ENCODE measurements at places on chromosomes 2 and 18.

DNA sequence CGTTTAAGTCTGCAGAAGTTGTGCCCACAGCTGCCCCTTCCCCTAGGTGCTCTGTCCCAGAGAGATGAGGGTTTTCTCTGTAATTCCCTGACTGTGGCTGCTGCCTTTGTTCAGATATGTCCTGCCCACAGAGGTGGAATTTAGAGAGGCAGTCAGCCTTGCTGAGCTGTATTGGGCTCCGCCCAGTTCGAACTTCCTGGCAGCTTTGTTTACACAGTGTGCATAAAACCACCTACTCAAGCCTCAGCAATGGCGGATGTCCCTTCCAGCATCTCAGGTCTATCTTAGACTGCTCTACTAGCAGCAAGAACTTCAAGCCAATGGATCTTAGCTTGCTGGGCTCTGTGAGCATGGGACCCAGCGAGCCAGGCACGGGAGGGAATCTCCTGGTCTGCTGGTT lies 48.1 kb downstream of the LHCGR start:
- DNase-seq = no peak

GRCh38 chr2:144162652-144163051 lies 357.3 kb downstream of the ZEB2 start:
- no peak for DNase-seq

DNA sequence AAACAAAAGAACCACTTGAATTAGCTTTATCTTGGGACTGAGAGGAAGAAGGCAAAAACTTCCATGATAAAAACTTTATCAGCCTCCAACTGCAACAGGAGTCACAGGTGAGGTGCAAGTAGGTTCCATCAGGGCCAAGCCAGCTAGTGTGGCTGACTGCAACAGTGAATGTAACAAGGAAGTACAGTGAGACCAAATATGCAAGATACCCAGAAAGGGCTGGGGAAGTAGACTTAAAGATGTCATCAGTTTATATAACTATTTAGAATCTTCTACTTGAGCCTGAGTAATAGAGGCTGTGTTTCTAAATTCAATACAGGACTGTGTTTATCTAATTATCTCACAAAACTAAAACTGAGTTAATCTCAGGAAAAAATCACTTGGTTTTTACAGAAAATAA lies 14.8 kb downstream of the PLEKHM3 start:
- no peak for DNase-seq

- DNase-seq = no peak
Observed at GRCh38 chr2:96356889-96357288, 21.3 kb downstream of the NCAPH start.

DNA sequence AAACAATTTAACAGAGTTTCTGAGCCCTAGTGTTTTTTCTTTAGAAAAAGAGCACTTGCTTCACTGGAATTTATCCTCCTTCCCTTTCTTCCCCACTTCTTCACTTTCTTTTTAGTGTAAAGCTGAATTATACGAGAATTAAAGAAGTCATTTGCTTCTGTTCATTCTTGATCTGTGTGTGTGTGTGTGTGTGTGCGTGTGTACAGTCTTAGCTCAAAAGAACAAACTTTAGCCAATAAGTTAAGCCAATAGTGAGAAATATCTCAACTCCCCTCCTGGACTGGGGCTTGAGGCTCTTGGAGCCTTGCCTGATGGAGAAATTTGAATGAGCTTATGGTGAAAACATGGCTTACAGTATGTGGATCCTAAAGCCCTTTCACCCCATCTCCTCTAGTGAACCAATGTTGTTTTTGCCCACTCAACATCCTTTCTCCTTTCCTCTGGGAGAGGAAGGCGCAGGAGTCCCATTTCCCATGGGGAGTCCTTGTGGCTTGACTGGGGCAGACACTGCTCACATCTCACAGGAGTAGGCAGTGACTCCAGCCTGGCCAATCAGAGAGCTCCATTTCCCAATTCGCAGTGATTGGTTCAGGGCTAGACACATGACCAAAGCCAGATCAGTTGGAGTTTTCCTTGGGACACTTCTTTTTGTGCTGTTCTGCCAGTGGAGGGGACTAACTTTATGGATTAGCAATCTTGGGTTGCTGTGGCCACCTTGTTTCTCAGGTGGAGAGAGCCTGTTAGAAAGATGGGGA lies 16.3 kb upstream of the MYO3B start:
- no peak for DNase-seq

DNA sequence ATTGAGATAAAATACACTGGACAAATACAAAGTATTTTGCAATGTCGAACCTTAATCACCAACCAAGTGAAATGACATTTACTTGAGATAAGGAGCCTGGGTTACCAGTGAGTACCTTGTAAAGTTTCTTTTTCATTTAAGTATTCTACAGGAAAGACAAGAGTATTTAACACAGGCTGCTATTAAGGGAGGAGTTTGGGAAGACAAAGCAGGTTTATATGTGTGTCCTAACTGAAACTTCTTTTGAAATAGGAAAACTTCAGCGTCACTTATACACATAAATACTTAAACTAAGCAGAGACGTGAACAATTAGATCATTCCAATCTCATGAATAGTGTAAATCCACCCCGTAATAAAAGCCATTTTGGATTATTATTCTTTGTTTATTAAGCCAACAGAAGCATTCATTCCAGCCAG lies 126.7 kb upstream of the CYP26B1 start:
- DNase-seq = no peak

GRCh38 chr2:88307817-88308216 lies 137.7 kb downstream of the THNSL2 start:
- DNase-seq = no peak

DNA sequence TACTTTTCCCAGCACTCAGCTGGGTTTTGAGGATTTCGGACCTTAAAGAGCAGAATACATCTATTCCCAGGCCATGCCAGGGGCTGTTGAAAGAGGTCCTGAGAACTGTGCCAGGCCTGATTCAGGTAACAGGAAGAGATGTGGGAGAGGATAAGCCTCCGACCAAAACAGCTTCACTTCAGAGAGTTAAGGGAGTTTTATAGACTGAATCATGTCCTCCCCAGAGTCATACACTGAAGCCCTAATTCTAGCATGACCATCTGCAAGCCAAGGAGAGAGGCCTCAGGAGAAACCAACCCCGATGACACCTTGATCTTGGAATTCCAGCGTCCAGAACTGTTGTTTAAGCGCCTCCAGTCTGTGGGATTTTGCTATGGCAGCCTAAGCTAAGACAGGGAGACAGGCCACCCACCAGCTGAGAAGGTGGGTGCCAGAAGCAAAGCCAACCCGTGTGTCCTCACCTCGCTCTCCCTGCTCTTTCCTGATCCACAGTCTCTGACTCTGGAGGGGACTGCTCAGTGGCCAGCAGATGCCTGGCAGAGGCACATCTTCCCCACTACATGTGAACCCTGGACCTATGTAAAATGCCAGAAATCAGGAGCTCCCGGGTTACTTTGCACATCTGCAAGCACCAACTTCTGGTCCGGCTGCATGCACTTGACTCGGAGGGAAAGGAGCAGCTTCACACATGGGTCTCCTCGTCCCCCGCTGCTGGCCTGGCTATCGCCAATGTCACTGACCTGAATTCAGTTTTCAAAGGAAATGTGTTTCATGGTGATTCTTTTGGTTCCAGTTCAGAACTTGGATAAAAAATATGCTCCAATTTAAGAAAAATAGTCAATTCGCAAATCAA lies 116.8 kb upstream of the EPC2 start:
- no peak for DNase-seq

- DNase-seq = no peak
Observed at GRCh38 chr2:57890464-57890863, 156.1 kb upstream of the VRK2 start.

GRCh38 chr2:169172151-169172735 lies 102.9 kb downstream of the DHRS9 start:
- no peak for DNase-seq

GRCh38 chr18:57437402-57437765 lies 2.2 kb downstream of the ONECUT2 start:
- DNase-seq = no peak

DNA sequence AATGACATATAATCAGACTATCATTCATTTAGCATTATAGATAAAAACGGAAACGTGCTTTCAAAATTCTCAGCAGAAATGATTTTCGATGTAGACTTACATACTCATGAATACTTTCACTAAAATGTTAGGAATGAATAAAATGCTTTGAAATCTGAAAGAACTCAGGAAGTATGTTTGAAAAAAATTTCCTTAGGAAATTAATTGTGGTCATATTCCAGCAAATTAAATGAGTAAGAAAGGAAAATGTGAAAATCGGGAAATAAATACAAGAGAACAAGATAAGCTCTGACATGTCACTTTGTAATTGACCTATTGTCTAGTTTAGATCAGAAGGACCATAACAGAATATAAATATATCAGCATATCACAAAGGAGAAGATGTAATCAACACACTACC lies 981.0 kb upstream of the CDH2 start:
- no peak for DNase-seq

GRCh38 chr2:9213477-9214051 lies 7.0 kb downstream of the ASAP2 start:
- DNase-seq = no peak

DNA sequence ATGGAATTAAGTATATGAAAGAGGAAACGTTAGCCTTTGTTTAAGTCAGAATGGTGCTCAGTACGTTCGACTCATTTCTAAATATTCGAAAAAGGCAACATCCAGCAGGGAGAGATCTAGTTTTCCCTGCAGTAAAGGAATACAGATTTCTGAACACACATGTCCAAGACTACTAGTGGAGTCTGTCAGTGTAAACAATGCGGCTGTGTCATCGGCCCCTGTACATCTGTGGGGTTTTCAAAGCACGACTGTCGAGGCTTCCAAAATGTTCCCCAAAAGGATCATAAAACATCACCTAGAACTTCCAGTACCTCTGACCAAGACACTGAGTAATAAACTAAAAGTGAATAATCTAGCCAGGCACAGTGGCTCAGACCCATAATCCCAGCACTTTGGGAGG lies 112.8 kb downstream of the ZNF516 start:
- DNase-seq = no peak

DNA sequence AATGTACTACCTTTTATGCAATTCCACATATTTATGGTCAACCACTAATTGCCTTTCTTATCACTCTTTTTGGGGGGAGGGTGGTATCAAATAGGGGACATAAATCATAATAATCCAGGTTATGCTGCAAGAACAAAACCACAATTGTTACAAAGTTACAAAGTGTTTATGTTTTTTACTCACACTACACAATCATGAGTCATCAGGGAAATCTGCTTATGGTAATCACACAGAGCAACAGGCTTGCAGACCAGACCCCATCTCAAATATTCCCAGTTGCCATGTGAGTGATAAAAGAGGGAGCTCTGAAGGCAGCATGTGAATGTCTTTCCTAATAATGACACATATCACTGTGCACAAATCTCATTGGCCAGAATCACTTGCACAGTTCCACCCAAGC lies 304.7 kb upstream of the TMEFF2 start:
- no peak for DNase-seq

- no peak for DNase-seq
Observed at GRCh38 chr18:49613141-49613640, 51.3 kb downstream of the LIPG start.

DNA sequence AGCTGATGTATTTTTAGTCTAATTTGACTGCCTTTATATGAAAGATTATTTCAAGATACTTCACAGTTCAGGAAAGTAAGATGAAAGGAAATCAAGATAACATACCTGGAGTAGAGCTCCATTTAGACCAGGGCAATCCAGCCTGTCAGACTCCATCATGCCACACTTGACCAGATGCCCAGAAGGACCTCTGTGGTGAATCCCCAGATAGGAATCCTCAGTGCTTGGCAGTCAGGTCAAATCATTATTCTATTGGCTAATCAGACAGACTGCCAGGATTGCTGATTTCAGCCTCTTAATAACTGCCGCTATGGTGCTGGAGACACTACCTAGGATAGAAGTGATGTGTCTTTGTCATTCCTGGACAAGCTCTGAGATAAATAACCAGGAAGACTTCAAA lies 404.2 kb downstream of the STK39 start:
- no peak for DNase-seq

GRCh38 chr2:16626497-16626896 lies 39.1 kb downstream of the CYRIA start:
- DNase-seq = no peak

DNA sequence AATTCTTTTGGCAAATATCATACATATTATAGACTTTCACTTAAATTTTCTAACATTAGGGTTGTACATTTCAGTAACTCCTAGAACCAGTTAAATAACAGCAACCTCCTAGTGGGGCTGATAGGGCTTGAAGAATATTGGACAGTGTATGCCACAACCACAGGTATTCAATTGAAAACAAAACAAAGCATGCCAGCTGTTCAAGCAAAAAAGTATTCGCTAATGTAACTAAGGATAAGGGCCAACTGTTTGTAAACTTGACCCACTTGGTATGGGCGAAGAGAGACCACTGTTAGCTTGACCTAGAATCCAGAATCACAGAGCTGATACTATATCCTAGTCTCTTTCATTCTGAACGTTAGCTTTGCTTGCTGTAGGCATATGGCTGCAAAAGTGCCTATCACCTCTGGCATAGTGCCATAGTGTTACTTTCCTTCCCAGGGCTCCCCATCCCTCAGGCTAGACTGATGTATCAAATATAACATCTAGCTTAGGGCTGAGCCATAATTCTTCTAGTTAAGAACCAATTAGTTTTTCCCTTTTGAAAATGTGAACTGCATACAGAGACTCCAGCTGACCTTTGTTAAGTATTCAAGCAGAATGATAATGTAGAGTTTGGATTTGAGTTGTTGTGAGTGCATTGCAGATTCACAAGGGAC lies 458.8 kb upstream of the NRXN1 start:
- DNase-seq = no peak

DNA sequence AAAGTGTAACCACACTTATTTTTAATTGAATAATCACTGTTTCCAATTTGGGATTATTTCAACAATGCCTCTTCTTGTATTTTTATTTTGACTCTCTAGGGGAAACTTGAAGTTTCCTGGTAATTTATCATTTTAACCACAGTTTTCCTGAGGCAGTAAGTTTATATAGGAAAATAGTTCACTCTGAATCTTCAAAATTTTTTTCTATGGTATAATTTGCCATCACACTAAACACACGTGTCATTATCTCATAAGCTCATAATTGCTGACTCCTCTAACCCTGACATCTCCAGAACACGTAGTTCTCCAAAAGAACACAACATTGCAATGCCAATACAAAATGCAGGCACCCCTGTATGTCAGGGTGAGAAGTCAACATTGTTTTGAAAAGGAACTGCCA lies 102.2 kb upstream of the FZD7 start:
- no peak for DNase-seq

GRCh38 chr2:204312105-204312504 lies 233.2 kb upstream of the PARD3B start:
- DNase-seq = no peak

DNA sequence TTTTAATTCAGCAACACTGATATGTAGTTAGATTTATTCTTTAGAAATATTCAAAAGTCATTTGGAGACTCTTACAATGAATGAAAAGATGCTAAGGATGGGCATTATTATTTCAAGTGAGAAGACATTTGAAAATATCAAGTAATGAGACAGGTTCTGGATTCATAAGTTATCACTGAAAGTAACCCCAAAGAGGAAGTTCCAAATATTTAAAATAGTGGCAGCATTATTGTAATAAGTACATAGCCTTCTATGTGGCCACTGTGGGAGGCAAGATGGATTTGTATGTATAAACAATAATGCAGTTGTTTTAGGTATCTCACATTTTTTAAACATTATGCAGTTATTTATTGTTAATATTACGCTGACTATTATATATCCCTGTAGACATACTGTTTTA lies 29.7 kb downstream of the ZC3H6 start:
- DNase-seq = no peak
